ENCODE measurements at places on chromosomes 16 and 17.

- no peak for DNase-seq
Measured at GRCh38 chr16:89921702-89922476, 1.3 kb upstream of the TUBB3 start.

GRCh38 chr17:45170280-45170930 lies 8.7 kb downstream of the HEXIM2 start:
- DNase-seq: no peak

GRCh38 chr17:49015179-49015923 lies 18.2 kb downstream of the IGF2BP1 start:
- DNase-seq: no peak

DNA sequence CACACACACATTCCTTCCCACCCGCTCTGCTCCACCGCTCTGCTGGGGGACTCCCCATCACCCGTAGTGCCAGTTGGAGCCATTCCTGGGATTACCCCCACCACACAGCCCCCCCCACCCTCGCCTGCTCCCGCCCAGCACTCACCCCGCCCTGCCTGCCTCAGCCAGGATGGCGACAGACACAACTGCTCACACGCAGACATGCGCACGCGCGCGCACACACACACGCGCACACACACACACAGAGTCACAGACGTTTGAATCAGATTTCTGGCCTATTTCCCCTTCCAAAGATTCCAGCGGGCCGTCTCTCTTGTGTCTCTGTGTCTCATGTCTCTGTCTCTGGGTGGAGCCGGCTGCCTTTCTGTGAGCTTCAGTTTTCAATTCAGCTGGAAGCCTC lies 4.4 kb downstream of the CACNA1G start:
- no peak for DNase-seq

GRCh38 chr17:48630925-48631692 lies 5.0 kb upstream of the HOXB9 start:
- no peak for DNase-seq

GRCh38 chr17:50805486-50805885 lies 29.9 kb upstream of the WFIKKN2 start:
- DNase-seq: no peak

DNA sequence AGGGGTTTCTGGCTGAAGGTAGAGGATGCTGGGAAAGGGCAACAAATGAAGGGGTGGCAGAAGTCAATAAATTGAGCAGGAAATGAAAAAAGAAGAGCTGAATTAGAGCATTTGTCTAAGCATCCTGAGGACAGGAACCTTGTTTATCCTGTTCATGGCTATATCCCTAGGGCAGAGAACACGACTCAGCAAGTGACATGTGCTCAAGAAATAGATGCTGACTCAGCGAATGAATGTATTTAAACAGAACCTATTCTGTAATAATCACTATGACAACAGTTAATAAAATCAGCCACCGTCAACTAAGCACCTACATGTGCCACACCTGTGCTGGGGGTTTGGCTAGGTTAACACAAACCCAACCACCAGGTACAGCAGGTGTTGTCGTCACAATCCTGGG lies 80.3 kb downstream of the CDK5R1 start:
- no peak for DNase-seq

DNA sequence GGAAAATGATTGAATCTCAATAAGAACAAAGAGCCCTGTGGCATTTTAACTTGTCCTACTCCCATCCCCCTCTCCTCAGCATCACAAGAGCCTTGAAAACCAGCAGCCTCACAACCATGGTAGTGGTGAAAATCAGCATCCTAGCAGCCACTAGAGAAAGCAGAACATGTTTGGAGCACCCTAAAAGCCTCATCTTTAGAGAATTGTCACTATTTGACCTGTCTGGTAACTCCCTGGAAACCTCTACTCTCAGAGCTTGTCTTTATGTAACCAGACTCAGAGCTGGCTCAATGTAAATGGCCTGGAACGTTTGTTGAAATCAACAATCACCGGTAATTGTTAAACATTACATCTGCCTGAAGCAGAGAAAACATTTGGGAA lies 70.8 kb downstream of the MMD start:
- DNase-seq: no peak

DNA sequence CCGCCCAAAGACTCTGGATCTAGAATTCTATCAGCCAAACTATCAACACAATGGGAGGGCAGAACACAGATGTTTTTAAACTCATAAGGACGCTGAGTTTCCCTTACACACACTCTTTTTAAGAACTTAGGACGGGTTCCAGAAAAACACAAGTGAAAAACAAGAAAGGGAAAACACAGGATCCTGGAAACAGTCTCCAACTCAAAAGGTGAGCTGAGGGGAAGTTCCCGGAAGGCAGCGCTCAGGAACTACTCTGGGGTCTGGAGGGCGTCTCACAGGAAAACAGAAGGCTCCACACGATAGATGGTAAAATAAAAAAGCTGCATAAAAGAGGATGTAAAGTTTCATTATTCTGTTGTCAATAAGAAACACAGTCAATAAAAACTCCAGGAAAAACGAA lies 80.2 kb upstream of the DOC2B start:
- DNase-seq: no peak

GRCh38 chr17:74052993-74053711 lies 150.3 kb upstream of the RPL38 start:
- DNase-seq: no peak

GRCh38 chr17:44191369-44191768 lies 4.6 kb downstream of the TMUB2 start:
- DNase-seq: no peak

GRCh38 chr17:29524692-29525091 lies 42.1 kb downstream of the ABHD15 start:
- DNase-seq: no peak

DNA sequence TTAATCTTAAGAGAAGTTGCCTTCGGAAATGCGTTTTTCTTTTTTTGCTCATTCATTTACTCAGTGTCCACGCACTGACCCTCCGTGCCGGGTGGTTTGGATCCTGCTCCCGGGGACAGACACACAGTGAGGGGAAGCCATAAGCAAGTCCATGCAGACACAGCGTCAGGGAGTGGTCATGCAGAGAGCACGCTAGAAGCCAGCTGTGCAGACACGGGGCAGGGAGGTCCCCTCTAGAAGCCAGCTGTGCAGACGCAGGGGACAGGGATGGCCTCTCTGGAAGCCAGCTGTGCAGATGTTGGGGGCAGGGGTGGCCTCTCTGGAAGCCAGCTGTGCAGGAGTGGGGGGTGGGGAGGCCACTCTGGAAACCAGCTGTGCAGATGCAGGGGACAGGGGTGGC lies 4.8 kb downstream of the GAA start:
- no peak for DNase-seq

DNA sequence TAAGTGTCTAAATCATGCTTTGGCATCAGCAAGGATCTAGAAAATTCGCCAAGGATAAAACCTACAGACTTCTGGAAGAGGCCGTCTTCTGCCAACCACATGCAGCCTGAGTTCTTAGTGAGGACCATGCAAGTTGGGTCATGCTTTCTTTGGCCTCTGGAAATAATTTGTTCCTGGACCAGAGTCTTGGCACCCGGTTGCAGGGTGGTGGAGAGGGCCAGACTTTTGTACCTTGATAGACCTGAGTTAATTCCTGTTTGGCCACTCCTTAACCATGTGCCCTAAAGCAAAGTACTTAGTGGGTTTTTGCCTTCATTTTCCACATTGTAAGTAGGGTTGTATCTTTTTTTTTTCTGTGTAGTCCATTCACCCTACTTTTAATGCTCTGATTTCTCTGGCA lies 283.4 kb upstream of the IRX5 start:
- no peak for DNase-seq

DNA sequence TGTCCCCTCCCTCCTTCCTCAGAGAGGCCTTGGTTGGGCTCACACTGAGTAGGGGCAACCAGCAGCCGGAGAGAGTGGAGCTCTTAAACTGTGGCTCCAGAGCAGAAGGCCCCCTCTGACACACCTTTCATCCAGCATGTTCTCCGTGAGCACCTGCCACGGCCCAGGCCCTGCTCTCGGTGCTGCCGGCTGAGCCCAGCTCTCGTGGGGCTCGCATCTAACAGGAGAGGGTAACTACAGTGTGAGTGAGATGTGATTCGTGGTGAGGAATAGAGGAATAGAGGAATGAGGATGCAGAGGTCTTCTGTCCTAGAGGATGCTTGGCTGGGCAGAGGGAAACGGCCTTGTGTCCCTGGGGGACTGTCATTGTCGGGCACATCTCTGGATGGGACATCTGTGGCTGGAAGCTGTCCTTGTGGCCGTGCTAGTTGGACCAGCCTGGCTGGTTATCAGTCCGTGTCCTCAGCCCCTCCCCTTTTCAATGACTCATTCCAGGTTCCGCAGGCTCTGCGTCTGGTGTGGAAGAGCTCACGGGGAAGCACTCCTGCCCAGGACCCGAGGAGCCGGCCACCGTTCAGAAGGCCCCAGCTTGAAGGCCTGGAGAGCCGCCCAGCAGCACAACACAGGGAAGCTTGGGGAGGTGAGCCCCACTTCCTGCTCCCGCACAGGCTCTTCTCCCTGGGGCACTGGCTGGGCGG lies 11.9 kb upstream of the DNASE1 start:
- DNase-seq: no peak

GRCh38 chr17:43667947-43668348 lies 6.2 kb upstream of the MEOX1 start:
- no peak for DNase-seq

DNA sequence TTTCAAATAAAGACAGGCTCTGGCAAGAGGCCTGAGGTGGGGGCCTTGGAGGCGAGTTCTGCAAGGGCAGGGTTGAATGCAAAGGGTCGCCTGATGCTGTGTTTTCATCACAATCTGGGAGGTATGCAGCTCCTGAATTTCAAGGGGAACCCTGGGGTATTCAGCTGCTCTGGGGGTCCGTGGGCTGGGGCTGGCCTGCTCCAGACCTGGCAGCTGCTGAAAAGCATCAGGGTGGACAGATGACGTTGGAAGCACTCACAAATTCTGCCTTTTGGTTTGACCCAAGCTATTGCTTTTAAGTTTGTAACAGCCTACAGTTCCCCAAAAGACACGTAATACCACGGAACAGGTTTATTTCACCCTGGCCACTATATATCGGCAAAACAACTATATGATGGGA lies 1.3 kb downstream of the DNAH17 start:
- DNase-seq: no peak

DNA sequence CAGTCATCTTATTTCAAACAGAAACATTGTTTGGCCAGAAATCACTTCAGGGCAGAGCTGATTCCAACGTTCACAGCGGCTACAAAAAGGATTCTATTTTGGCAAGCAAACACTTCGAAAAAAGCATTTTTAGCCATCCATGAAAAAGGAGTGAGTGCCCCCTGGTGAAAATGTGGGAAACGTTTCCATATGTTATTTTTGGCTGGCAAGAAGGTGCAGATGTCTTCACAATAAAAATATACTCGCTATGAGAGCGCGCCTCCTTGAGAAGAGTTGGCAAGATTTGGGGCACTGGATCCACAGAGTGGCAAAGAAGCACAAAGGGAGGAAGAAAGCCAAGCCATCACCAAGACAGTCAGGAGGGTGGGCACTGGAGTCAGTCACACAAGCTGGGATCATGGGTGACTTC lies 191.1 kb downstream of the CHD9NB start:
- DNase-seq: no peak

- no peak for DNase-seq
Measured at GRCh38 chr17:76992891-76993290, 124.7 kb downstream of the MGAT5B start.

GRCh38 chr17:40348136-40348504 lies 16.4 kb downstream of the GJD3 start:
- DNase-seq: no peak

DNA sequence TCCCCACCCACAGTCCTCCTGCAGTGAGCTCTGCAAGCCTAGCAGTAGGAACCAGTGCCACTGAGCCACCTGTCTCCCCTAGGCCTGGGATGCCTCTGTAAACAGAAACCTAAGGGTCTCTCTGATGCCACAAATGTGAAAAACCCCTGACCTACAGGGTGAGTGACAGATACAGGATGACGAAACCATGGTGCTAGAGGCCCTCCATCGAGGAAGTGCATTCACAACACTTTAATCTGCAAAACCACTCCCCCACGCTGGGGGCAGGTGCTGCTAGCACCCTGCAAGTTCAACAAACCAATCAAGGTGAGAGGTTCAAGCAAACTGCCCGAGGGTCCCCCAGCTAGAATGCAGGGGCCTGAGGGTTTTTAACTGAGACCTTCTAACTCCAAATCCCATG lies 59.5 kb downstream of the CDYL2 start:
- DNase-seq: no peak

DNA sequence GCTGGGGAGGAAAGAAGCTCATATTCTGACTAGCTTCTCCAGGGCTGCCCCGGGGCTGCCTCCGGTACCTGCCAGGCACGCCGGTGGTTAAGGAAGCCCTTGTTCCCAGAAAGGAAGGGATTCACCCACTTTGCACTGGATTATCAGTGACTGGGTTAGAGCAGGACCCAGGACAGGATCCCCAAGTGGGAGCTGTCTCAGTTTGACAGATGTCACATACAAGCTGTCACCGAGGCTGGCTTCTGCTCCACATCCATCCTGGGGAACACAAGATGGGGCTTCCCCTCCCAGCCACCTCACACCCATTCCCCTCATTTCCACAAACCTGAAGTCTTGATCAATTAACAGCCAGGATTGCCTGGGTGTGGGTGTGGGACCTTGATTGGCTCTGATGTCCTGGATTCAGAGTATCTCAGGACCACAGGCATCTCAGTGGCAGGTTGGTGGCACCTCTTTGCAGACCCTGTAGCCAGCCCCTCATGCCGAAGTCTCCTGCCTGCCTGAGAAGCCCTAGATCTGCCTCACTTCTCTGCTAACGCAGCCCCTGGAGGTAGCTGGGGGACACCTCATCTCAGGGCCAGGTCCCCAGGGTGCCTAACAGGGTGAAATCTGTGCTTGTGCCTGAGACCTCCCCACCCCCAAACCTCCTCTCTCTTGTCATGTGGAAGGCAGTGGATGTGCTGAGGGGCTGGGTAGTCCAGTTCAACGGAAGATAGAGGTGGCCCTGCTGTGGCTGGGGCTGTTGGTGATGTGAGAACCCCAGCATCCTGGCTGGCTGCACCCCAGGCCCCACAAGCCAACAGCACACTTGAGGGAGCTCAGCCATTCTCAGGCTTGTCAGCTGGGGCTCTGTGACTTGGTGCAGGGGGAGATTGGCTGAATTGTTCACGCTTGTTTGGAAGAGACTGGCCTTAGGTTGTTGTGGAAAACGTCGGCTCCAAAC lies 1.4 kb downstream of the CACNG5 start:
- no peak for DNase-seq

Data from stimulated activated CD4-positive, alpha-beta T cell treated with anti-CD3 and anti-CD28 coated beads, Interleukin-4, amount 100 ng/mL, for 24 hours (primary cell).